ENCODE measurements at places on chromosomes 5 and 9.

DNA sequence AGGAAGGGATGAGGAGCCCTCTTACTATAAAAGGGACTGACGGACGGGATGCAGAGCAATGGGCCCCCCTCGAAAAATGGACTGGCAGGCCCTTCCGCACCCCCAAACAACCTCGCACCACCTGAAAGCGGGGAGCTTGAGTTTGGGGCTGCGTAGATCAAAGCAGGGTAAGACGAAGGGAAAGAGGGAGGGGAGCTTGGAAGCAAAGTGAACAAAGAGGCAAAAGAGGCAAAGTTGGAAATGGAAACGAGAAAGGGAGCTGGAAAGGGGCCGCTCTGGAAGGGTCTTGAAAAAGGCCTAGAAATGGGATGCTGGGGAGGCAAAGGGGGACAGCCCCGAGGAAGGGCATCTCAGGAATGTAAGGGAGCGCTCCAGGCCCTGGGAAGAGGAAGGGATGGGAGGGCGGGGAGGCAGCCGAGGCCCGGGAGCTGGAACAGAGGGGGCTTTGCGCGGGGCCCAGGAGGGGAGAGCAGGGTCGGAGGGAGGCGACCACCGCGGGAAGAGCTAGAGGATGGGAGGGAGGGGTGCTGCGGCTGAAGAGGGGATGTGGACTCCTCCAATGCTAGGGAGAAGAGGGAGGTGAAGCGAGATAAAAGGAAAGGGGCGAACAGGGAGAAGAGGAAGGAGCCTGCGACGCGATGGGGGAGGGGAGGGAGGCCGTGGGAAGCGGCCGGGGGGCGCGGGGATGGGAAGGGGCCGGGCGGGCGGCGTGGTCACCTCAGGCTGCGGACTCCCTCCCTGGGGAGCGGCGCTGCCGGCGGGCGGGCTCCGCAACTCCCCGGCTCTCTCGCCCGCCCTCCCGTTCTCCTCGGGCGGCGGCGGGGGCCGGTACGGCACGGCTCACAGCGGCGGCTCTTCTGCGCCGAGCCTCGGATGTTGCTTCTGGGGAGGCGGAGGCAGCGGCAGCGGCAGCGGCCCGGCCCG lies 577 bp downstream of the RNF145 start:
- DNase-seq = peak; percentile 33

DNA sequence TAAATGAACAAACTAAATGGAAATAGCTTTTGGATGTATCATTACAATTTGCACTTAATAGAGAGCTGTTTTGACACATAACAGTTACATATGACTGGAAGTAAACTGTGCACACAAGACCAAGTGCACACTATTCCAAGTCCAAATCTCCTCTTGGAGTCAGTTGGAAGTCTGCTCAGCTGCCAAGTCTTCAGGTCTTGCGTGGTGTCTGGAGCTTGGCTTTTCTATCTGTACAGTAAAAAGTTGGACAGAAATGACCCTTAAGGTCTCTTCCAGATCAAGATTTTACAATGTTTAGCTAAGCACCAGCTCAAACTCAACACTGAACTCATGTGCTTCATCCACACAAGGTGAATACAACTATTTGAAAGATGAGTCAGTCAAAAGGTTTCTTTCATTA lies 456.9 kb downstream of the RASEF start:
- DNase-seq = no peak

DNA sequence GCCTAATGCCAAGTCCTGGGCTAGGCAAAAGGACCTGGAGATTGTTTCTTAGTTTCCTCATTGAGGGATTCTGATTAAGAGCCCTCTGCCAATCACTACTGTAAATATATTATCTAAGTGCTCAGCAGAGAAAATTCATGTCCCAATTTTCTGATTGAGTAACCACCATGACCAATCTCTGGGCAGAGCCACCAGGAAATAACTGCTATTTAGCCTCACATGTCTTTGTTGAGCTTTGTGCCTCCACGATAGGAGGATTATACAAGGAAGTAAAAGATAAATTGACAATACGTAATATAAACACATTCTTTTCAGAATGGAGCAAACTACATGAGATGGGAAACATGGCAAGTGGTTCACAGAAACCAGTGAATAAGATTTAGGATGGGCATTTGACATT lies 396.1 kb upstream of the PAPPA start:
- DNase-seq = no peak

DNA sequence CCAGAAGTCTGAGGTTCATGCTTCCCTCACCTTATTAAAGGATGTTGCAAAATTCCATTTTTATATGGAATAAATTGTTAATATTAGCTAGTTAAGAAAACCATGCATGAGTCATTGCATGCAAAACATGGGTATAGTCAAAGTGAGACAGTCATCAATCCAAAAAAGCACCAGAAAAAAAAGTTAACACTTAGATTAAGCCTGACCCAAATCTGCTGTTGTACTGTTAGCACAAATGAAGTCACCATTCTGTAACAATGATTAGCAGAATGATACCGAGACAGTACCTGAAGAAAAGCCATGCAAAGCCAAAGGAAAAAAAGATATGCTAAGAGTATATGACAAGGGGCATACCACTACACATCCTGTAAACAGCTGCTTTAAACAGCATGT lies 49.5 kb downstream of the PKD2L2 start:
- no peak for DNase-seq

DNA sequence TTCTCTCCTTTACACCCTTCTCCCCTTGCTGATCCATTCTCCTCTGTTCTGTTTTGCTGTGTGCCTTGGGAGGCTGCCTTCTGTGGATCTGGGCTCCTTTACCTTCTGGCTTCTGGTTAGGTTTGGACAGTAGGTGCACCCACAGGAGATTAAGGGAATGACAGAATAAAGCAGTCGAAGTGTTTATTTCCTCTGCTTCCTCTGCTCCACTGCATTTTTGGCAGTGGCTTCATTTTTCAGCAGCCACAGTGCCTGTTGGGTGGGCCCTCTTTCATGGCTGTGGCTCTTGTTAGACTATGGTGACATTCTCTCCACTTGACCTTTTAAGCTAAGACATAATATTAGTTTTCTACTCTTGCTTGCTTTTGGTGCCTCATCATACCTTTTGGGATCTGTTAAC lies 144.1 kb downstream of the CCDC171 start:
- DNase-seq = no peak

GRCh38 chr9:133973791-133974630 lies 18.1 kb downstream of the VAV2 start:
- DNase-seq = no peak

GRCh38 chr5:103247118-103247517 lies 11.4 kb upstream of the MACIR start:
- no peak for DNase-seq

GRCh38 chr9:136079916-136080246 lies 15.2 kb downstream of the NACC2 start:
- no peak for DNase-seq
